Fibroblast of lung (primary cell): ENCODE measurements at places on chromosomes 7 and 10.
A peak's percentile ranks its signal among the peaks of the same experiment; 100 is the strongest.

- DNase-seq: no peak
These were observed 54.9 kb downstream of the AKAP9 start for GRCh38 chr7:91995391-91996105.

DNA sequence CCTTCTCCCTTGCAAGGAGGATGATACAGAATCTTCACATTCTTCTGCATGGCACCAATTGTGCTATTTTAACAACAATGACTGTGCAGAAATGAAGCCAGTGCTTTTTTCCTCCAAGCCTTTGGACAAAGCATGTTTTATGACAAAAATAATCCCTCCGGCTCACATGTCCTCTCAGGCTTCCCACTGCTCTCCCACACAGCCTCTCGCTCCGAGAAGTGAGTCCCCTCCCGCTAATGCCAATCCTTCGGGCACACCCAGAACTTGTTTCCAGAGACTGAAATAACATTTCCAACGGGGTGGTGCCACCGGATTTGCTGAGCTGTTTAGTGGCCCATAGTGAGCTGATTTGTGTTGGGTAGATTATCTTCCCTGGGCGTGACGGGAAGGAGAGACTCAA lies 35.8 kb downstream of the RBM17 start:
- no peak for DNase-seq

DNA sequence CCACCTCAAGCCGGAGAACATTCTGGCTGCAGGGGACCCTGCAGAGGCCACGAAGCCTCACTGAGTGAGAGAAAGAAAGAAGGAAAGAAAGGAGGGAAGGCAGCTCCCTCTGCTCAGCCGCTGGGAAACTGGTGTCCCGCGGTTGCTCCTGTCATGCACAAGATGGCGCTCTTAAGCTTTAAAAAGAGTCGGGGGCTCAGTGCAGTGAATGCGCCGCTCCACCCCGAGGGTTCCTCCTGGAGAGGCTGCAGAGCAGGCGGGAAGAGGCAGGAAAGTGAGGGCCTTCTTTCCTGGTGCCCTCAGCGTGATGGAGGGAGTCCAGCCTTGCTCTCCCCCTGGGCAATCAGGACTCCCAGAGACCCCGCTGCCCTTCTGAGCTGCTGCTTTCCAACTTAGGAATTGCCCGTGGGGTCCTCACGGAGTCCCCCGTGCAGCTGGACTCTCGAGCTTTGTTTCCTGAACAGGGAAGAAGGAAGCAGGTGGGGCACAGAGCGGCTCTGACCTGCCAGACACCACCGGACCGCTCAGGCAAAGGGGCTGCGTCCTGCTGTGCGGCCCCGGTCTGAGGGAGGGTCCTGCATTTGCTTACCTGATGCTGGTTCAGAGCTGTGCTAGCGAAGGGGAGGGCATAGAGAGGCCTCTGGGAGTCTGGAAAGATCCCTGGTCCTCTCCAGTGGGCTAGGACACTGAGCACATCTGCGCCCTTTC lies 141.9 kb upstream of the MKI67 start:
- peak; percentile 1 for DNase-seq

- DNase-seq: no peak
These were observed 98.3 kb upstream of the DDC start for GRCh38 chr7:50663396-50664102.

GRCh38 chr10:63522277-63522687 lies 1.1 kb downstream of the REEP3 start:
- DNase-seq: peak; percentile 46

GRCh38 chr7:121330053-121330833 lies 1.4 kb downstream of the WNT16 start:
- no peak for DNase-seq

DNA sequence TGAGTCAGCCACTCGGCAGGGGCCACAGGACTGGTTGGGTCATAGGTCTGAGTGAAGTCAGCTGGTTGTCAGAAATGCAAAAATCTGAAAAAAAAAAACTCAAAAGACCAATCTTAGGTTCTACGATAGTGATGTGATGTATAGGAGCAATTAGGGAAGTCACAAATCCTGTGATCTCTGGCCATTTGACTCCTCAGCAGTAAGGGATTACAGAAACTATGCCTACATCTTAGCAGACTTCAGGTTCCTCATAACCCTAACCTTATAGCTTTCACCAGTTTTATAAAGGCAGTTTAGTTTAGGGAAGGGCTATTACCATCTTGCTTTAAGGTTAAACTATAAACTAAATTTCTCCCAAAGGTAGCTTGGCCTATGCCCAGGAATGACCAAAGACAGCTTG lies 163.1 kb upstream of the HGF start:
- DNase-seq: no peak

GRCh38 chr10:93464776-93465388 lies 17.3 kb downstream of the MYOF start:
- peak; percentile 44 for DNase-seq

DNA sequence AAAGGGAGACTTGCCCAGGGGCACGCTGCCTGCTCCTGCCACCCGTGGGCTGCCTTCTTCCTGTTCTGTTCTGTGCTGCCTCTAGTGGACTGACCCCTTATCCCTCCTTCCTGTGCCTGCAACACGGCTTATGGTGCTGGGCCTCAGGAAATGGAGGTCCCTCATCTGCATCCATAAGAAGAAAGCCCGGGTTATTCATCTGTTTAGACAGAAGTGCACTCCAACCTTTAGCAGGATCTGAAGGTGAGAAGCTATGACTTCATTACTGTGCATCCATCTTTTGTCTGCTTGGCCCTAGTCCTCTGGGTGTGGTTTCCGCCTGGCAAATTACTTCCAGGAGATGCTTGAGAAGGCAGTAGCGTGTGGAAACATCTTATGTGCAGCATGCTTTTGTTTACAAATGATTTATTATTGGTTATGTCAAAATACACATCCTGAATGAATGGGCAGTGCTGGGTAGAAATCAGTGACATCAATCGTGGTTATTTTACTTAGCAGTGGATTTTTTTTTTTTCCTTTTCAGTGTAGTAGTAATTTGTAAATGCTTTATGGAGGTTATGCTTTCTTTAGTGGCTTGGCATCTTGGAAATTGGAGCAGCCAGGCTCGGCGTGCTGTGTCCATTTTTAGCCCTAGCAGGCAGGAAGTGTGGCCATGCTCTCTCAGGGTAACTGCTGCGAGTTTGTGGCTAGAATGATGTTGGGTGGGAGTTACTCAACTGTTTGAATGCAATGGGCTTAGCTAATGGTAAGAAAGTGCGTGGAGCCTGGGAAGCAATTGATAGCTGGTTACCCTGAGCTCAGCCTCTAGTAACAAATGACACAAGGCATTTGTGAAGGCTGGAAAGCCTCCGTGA lies 12.7 kb downstream of the PTPRE start:
- peak; percentile 90 for DNase-seq

DNA sequence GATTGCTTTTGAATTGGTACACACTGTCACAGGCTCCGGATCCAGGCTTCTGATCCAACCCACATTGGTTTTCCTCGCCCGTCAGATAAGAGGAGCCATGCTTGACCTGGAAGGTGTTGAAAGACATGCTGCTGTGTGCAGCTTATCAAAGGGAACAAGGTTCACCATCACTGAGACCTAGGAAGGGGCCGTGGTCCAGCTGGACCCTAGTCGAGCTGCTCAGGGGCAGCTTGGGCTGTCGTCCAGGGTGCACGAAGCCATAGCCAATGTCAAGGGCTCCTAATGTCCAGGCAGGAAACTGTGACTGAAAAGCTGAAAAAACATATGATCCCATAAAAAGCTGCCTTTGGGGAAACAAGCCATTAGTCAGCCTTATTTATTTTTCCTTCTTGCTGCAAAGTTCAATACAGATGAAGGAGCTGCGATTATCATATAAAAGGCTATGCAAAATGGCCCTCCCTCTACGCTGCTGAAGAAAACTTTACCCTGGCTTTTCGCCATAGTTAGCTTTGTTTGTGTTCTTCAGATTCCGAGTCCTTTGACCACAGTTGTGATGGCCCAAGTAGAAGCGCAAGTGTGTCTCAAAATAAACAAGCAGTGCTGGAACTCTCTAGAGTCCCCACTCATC lies 118.0 kb downstream of the CREB5 start:
- DNase-seq: peak; percentile 31

DNA sequence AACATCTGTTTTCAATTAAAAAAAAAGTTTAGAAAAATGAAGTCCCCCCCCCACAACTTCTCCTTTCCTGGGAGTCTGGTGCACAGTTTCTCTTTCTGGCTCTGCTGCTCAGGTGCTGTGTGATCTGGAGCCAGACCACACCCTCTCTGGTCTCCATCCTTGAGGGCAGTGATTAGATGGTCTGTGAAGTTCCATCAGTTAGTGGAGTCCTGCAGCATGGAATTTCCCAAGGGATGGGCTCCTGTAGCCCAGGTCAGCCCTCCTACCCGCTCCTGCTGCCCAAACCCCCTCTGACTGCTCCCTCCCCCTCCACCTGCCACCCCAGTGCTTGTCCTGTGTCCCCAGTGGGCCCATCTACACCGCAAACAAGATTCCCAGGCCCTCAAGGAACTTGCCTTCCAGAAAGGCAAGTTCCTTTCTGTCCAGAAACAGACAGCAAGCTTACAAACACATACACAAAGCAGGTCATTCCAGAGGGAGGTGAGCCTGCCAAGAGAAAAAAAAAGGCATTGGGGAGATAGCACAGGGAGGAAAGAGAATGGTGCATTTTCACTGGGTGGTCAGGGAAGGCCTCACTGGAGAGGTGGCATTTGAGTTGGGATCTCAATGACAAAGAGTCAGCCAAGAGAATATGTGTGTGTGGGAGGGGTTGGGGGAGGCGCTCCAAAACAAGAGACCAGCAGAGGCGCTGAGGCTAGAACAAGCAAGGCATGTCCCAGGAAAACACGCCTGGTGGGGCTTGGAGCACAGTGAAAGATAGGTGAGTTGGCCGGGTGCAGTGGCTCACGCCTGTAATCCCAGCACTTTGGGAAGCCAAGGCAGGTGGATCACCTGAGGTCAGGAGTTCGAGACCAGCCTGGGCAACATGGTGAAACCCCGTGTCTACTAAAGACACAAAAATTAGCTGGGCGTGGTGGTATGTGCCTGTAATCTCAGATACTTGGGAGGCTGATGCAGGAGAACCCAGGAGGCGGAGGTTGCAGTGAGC lies 49.5 kb upstream of the SLC29A3 start:
- peak; percentile 59 for DNase-seq

DNA sequence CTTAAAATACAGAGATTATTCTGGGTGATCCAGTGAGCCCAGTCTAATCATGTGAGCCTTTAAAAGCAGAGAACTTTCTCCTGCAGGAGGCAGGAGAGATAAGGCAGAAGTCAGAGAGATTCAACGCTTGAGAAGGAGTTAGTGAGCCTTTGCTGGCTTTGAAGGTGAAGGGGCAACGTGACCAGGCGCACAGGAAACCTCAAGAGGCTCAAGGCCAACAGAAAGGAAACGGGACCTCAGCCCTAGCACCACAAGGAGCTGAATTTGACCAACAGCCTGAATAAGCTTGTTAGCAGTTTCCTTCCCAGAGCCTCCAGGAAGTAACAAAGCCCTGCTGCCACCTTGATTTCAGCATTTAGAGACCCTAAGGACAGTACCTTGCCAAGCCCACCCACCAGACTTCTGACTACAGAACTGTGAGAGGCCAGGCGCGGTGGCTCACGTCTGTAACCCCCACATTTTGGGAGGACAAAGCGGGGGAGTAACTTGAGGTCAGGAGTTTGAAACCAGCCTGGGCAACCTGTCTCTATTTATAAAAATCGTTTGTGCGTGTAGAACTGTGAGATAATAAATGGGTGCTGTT lies 87.3 kb upstream of the KAT6B start:
- peak; percentile 3 for DNase-seq

DNA sequence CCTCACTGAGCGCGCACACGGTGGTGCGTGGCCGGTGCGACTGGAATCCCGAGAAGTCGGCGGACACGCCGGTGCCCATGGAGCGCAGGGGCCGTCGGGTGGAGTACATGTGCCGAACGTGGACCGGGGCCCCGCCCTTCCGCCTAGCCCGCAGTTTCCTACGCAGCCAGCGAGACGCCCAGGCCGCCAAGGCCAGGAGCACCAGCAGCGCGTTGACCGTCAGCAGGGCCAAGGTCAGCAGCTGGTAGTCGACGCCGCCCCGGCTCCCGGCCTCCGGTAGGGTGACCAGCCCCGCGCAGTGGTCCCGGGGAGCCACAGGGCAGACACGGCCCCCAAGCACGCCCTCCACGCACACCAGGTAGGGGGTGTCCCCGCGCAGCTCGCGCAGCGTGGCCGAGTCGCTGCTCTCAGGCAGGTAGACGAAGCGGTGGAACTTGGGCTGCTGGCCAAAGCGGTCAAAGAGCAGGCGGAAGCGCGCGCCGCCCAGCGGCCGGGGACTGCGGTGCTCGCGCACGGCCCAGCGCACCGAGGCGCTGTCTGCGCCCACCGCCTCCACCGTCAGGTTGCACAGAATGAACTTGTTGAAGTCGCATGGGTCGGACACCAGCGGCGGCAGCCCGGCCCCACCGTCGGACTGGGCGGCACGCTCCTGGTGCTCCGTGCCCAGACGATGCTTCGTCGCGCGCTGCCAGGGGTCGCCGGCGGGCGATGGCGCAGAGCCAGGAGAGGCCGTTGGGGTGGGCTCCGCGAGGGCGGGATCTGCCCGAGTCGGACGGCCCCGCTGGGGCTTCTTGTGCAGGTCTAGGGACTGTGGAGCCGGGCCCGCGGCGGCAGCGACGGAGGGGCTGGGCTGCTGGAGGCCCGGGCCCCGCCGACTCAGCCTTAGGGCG lies 2.2 kb downstream of the TRIL start:
- peak; percentile 27 for DNase-seq

DNA sequence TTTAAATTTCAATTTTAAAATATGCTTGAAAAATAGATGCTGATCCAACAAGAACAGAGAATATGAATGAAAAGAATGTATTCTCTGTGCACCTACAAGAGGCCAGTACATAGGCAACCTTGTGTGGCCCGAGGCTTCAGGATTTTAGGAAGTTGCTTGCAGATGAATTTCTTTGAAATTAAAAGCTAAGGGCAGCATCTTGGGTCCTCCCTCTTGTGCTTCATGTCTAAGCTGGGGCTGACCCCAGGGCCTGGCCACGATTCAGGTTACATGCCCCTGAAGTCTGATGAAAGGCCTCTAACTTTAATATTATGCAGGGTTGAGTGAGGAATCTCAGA lies 138.9 kb downstream of the BMPER start:
- no peak for DNase-seq

- no peak for DNase-seq
These were observed 24.2 kb downstream of the ADIRF start for GRCh38 chr10:86992456-86992855.

GRCh38 chr10:108544500-108545120 lies 1378.7 kb downstream of the XPNPEP1 start:
- DNase-seq: peak; percentile 43

DNA sequence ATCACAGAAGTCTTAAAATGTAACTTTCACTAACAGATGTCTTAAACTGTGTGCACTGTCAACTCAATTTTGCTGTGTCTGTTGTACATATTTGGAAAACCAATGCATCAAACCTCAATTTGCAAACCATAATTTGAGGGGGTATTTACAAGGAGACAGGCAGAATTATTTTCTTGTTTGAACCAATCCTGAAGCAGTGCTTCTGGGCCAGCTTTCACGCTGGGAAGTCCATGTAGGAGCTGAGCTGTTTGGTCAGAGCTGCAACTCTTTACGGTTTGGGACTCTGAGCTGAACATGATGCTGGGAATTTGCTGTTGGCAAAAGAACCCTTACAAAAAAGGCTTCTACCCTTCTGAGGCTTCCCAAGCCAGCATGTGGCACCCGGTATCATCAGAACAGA lies 43.2 kb upstream of the EPC1 start:
- DNase-seq: no peak

GRCh38 chr10:113022265-113022664 lies 72.2 kb downstream of the TCF7L2 start:
- DNase-seq: no peak

- no peak for DNase-seq
These were observed 972 bp downstream of the ORC5 start for GRCh38 chr7:104206841-104207240.

GRCh38 chr7:99309111-99309510 lies 16.6 kb upstream of the ARPC1A start:
- no peak for DNase-seq

GRCh38 chr7:141709318-141709717 lies 1.2 kb downstream of the WEE2 start:
- no peak for DNase-seq
